Activated T-helper 9 cell treated with anti-CD3 and anti-CD28 coated beads, Interleukin-2, amount 50 U/mL, for 16 hours (primary cell): ENCODE measurements at places on chromosomes 1 and 21.

DNA sequence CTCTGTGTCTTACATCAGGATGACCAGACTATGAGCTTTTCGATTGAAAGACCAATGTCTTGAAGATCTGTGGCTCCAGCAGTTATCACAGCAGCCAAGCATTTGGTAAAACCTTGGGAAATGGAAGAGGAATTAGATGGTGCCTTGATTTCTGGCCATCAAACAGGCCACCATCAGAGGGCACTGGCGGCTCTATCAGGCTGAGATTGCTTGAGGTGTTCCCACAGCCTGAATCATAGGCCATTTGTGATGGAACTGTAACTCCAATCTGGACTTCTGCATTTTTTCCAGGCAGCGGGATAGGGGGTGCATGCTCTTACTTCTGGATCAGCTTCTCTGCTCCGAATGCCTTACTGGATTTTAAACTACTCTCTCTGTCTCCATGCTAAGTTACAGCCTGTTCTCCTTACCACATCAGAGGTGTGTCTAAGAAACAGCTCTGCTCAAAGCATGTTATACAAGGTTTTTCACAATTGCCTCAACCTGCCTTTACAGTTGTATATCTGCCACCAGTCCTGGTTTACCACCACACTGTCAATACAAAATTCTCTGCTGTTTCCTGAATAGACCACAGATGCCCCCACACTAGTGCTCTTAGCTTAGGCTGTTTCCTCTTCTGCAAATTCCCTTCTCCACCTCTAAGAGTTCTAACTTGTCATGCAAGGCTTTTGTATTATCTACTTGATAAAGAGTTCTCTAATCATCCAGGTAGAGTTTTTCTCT, 180.9 kb downstream of the PTGER3 start:
- no peak for DNase-seq

GRCh38 chr1:201584471-201585092, 45.7 kb downstream of the NAV1 start:
- DNase-seq: no peak

GRCh38 chr1:94936861-94937620, 10.1 kb upstream of the CNN3 start:
- no peak for DNase-seq

DNA sequence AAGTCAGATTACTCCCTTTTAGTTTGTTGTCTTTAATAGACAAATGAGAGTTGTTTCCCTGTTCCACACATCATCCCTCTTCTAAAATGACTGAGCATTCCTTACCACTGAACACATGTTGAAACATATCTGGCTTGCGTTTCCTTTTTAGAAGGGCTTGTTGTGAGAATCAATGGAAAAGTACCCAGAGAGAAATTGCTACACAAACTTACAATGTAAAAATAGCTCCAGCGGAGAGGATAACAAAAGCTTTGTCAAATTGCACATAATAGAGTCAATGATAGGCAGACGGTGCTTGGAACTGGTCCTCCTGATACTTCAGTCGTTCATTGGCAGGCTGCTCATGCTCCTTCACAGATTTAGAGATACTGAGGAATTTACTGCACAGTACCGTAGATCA, 123.9 kb downstream of the CYYR1 start:
- no peak for DNase-seq

DNA sequence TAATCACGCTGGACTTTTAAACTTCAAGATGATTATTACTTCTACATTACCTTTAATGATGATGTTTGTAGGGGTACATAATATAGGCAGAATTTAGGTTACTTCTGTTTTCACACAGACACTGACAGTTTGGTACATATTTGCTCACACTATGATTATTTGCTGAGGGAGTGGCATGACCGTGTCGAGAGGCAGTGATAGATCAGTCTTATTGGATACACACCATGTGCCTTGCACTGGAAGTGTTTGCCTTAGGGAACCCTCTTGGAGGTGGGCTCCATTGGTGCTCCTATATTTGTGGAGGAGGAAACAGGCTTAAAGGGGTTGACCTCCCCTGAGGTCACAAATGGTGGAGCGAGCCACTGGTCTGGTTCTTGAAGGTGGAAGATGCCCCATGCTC, 132.1 kb downstream of the PRDM2 start:
- DNase-seq: no peak

- peak; percentile 85 for DNase-seq
Measured at GRCh38 chr1:154973344-154974101, 958 bp upstream of the CKS1B start.

GRCh38 chr1:158055854-158056253, 62.4 kb downstream of the KIRREL1 start:
- no peak for DNase-seq

GRCh38 chr21:34576041-34576511, 38.8 kb downstream of the RCAN1 start:
- no peak for DNase-seq

DNA sequence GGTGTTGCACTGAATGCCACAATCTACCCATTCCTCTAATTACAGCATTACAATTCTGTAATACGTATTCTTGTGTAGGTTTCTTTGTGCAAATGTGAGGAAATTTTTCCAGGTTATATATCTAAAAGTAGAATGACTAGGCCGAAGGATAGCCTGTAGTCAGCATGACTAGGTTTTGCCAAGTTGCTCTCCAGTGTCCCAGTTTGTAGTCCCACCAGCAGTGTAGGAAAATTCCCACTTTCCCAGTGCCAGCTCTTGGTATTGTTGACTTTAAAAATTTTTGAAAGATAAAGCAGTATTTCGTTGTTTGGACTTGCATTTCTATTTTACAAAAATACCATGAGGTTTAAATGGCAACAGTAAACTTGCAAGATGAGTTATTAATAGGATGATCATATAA, 3.0 kb downstream of the PARK7 start:
- DNase-seq: no peak

GRCh38 chr1:187481581-187482148, 652.9 kb downstream of the PLA2G4A start:
- DNase-seq: no peak

GRCh38 chr1:233256191-233256590, 39.3 kb downstream of the PCNX2 start:
- DNase-seq: no peak

- DNase-seq: no peak
Measured at GRCh38 chr1:23872421-23872820, 4.3 kb upstream of the FUCA1 start.

DNA sequence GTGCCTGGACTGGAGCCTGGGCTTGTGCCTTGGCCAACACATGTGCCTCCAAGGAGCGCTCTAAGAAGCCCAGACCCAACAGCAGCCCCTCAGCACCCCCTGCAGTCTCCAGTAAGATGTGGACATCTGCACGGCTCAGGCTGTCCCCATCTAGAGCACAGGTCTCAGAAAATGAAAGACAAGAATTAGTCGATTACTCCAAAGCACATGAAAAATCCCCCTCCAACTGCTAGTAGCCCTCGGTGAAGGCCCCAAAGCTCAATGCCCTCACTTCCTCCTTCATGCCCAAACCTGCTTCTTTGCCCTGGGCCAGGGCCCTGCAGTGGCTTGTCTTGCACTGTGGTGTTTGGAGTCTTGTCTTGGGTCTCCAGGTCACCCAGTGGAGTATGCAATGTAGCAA, 21.9 kb upstream of the ERO1B start:
- DNase-seq: no peak

- DNase-seq: no peak
Measured at GRCh38 chr1:195019385-195019784, 1588.9 kb downstream of the KCNT2 start.

DNA sequence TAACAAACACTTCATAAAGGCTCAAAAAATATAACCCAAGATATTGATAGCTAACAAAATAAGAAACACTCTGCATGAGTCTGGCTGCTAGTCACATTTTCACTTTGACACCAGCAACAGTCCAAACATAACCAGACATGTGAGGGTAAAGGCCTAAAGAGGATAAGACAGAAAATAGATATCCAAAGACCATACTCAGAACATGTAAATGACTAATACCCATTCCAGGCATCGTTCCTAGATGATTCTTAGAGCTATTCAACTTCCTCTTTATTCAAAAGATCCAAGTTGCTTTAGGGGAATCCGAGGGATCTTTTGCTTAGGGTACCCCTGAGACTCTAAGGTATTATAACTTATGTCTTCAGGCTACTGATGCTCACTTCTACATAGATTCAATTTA, 5.1 kb downstream of the COL24A1 start:
- no peak for DNase-seq

- no peak for DNase-seq
Measured at GRCh38 chr1:218367118-218367517, 22.0 kb downstream of the TGFB2 start.

DNA sequence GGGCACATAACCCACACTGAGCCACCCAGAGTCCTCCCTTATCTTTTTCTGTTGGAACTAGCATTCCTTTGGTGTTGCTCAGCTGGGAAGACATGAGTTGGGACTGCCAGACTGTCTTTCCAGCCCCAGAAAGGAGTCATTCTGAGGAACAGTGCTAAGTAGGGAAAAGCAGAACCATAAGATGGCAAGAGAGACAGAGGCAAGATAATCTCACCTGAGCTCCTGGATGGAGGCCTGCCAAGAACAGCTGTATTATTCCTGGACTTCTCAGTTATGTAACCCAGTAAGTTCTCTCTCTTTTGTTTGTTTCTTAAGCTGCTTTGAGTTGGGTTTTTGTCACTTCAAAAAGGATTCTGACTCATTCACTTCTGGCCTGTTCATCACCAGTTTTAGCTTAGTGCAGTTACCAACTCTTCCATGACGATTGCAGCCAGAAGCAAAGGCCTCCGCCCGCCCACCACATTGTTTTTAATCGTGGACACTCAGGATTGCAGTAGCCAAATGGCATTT, 134.4 kb downstream of the OMA1 start:
- no peak for DNase-seq

GRCh38 chr1:166884040-166884642, 8.1 kb upstream of the TADA1 start:
- DNase-seq: no peak
